AG08396 (cell line): ENCODE measurements at places on chromosomes 2 and 18.

- no peak for DNase-seq
Observed at GRCh38 chr2:71925268-71926088, 222.2 kb downstream of the CYP26B1 start.

GRCh38 chr2:15858466-15858865 lies 81.9 kb upstream of the MYCN start:
- DNase-seq, result no peak

- DNase-seq, result no peak
Observed at GRCh38 chr2:72968286-72968685, 51.0 kb downstream of the EMX1 start.

GRCh38 chr18:25230658-25231326 lies 121.2 kb downstream of the ZNF521 start:
- DNase-seq, result peak; percentile 76

- no peak for DNase-seq
Observed at GRCh38 chr2:191405546-191405945, 160.3 kb downstream of the MYO1B start.

DNA sequence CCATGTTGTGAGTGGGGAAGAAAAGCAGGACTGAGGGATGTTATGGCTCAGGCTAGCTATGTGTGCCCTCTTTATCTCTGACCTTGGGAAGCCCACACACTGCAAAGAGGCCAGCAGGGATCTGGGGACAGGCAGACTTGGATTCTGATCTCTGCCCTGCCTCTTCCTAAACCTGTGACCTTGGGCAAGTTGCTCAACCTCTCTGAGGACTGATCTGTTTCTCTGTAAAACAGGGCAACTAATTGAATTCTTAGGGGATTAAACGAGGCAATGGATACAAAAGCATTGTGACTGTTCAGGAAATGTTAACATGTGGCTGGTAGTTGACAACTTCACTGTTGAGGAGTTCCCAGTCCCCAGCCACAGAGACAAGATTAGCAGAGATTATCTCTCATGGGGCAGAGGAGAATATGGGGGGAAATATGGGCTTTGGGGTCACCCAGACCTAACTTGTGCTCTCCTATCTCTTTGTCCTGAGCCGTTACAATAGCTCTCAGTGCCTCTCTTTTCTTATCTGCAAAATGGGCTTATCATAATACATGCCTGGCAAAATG lies 184.7 kb upstream of the GLI2 start:
- DNase-seq, result no peak

- no peak for DNase-seq
Observed at GRCh38 chr2:18671363-18671762, 82.0 kb upstream of the NT5C1B start.

DNA sequence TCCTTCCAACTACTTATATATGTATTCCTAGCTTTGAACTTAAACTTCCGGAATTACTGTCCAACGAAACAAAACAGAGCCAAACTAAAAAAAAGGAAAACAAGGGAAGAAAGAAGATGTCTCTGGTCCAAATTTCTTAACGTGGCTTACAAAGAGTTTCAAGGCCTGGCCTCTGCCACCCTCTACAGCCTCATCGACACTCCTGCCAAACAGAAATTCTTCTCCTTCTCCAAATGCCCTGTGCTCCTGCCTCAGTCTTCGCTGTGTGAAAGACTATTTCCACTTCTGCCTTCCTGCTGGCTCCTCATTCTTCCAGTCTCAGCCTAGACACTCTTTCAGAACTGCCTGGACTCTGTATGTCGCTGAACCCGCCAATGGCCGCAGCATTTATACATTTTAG lies 249.2 kb downstream of the TXNL1 start:
- DNase-seq, result no peak

GRCh38 chr2:100581277-100581612 lies 18.5 kb downstream of the PDCL3 start:
- DNase-seq, result no peak

DNA sequence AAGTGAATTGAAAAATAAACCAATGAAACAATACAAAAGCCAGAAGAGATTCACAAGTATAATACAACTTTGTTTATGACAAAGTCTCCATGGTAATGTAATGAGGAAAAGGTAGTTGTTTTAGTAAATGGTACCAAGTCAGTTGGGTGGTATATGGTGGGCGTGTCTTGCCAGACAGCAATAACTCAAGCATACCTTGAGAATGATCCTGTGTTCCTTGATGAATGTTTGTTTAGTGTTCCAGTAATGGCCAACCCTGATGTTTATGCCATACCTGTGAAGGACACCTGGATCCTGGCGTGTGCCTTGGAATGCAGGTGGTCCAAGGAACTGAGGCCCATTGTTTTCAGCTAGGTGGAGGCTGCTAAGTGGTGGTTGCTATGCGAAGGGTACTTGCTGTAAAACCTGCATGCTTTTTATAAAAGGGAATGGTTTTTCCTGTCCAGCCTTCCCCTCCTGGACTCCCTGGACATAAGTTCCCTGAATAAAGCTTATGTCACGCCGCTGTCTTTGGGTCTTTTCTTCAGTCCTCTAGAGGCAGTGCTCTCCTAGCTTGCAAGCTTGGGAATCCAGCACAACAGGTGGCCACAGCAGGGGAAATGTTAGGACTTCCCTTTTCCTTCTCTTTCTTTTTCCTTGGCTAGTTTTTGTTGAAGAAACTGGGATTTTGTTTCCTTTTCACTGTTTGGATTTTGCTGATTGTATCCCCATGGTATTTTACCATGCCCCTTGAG lies 54.7 kb downstream of the MTA3 start:
- DNase-seq, result no peak

GRCh38 chr18:2104620-2105462 lies 466.5 kb downstream of the METTL4 start:
- DNase-seq, result peak; percentile 72

DNA sequence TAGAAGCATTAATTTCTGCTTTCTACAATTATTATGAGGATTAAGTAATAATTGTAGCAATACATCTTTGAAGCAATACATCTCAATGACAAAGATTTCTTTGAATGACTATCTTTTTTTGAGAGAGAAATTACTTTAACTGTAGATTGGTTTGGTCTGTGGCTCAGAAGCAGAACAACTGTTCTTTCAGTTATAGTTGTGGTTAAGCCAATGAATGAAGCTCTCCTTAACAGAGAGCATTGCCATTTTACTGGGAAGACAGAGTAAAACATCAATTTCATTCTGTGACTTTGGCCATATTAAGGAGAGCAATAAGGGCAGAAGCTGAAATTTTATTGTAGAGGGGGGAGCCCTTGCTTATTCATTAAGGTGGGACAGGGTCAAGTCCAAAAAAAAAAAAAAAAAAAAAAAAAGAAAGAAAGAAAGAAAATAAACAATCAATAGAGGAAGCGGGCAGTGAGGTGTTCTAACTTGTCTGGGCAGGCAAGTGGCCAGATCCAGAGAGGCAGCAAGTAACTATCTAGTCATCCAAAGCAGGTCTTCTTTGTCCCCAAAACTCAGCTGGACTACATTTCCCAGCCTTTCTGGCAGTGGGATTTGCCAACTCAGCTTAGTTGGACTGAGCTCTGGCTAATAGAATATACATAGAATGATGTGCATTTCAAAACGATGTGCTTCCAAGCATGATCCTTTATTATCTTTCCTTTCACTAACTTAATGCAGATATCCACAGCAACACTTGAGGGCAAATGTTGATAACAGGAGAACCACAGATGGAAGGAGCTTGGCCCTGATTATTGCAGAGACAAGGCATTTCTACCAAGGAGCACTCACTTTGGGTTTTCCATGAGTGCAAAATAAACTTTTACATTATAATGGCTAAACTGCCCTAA lies 462.7 kb upstream of the CDH20 start:
- no peak for DNase-seq

DNA sequence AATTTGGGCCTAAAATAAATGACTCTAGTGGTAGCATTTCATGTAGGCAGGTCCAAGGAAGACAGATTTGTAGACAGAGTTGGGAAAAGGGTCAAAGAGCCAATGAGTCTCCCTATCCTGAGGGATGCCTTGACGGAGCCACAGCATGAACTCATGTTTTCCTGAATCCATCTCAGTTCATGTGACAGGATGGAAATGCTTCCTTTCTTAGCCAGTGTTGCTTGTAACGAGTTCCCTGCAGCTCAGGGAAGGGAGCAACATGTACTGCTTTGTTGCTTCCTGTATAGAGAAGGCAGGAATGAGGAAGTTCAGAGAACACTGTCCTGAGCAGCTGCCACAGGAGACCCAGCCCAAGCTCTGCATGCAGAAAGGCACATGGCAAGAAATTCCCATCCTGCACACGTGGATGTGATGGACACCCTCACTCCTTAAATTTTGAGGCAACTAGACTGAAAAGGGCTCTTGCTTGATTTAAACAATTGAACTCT lies 27.9 kb downstream of the TMEM17 start:
- no peak for DNase-seq

DNA sequence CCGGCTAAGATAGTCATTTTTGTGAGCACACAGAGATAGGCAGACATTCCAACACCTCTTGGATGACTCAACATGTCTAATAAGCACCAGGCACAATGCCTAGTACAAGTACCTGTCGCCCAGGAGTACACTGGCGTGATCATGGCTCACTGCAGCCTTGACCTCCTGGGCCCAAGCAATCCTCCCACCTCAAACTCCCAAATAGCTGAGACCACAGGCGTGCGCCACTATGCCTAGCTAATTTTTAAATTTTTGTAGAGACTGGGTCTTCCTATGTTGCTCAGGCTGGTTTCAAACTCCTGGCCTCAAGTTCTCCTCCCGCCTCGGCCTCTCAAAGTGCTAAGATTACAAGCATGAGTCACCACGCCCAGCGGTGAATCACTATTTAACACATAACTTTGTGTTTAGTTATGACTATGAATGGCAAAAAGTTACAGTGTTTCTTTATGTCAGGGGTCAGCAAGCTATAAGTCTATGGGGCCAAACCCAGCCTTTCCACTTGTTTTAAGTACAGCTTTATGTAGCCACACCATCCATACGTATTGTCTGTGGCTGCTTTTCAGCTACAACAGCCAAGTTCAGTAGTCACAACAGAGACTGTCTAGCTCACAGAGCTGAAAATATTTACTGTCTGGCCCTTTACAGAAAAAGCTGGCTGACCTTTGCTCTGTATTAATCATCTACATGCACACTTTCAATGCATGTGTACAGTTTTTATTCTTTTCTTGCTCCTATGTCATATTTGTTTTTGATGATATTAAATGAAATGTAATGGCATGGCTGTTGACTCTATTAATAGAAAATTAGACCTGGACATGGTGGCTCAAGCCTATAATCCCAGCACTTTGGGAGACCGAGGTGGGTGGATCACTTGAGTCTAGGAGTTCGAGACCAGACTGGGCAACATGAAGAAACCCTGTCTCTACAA lies 18.7 kb downstream of the ORC2 start:
- DNase-seq, result peak; percentile 14

DNA sequence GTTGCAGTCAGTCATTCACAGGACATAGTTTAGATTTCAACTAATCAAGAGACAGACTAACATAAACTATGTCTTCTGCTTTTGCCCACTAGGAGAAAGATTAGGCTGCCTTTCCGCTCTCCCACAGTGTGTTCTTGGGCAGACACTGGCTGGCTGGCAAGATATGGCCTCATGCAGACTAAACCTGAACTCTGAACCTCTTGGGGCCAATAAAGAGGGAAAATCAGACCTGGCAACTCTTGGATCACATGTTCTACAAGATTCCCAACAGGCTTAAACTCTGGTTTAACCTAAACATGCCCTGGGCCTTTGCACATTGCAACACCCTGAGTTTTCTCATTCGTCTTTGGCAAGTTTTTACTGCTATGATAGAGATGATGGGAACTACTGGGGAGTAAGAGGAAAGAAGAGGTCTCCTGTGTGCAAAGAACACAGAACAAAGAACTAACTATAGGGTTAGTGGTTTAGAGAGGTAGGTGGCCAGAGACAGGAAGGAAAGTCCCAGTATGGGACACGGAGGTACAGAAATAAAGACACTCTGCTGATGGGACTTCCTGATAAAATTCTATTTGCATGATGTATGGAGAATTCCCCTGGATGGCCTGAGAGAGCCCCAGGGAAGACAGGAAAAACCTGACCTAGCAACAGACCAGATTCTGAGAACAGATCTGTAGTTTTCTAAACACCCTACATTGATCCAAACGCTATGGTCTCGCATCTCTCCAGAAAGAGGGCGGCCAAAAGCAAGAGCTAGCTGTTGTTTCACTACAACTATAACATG lies 2.0 kb upstream of the ATRAID start:
- DNase-seq, result no peak

- DNase-seq, result no peak
Observed at GRCh38 chr2:535222-535621, 142.0 kb downstream of the TMEM18 start.

- no peak for DNase-seq
Observed at GRCh38 chr2:113226462-113226861, 52.3 kb downstream of the PAX8 start.

DNA sequence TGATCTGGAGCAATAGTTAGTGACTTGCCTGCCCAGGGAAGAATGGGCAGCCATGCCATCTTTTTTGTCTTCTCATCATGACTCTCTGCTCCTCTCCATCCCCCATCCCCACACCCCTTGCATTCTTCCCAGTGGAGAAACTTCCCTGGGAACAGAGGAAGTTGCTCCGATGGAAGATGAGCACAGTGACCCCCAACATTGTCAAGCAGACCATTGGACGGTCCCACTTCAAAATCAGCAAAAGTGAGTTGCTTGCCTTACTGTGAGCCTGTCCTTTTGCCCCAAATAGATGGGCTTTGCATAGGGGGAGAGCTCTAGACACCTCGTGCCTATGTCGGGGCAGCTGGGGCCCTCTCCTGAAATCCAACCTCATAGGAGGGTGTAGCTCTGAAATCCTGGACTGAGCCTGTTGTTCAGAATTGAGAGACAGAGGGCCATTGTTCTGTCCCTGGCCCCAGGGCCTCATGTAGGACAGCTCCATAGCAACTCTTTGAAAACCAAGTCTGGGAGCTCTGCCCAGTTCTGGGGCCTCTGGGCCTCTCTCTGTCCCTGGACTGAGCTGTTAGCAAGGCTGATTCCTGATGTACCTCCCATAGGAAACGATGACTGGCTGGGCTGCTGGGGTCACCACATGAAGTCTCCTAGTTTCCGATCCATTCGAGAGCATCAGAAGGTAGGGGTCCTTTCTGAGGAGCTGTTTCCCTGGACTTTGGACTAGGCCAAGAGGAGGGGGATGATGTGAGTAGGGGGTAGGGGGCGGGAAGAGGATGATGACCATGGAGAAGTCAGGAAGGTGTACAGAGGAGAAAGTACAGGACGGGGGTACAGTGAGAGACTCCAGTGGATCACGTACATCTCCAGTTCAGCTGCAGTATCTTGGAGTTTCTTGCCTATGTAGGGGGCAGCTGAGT lies 35.2 kb downstream of the TTLL4 start:
- DNase-seq, result peak; percentile 40
